Femur (tissue), 1 donor: ENCODE measurements at places on chromosomes 4 and X.
A peak's percentile ranks its signal among the peaks of the same experiment; 100 is the strongest.

GRCh38 chr4:87243426-87244053, 23.1 kb upstream of the KLHL8 start:
- no peak for DNase-seq

DNA sequence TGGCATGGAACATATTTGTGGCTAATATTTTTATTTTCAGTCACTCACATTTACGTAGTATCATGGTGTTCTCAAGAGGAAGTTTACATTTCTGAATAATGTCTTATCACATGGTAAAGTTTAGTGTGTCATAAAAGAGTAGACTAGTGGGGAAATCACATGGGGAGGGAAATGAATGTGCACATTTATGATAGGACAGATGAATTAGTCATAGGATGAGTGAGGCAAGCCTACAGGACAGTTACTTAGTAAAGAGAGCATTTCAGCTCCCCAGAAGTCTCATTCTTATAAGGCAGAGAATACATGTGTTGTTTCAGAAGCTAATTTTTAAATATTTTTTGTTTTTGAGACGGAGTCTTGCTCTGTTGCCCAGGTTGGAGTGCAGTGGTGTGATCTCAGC, 6.2 kb downstream of the GK start:
- DNase-seq = no peak

DNA sequence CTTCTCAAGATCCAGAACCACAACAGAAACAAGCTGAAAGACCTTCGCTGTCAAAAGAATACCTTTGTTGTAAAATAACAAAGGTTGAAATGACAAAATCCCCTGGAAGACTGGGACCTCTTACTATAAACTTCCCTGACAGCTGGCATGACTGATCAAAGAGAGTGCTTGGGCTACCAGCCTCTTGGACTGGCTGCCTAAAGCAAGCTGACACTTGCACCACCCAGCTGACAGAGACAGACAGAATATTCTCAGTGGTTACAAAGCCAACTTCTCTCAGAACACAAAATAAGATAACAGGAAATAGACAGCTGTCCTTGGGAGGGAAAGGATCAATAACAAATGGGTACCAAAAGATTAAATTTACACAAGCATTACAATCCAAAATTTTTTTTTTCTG, 241.7 kb upstream of the SPOCK3 start:
- no peak for DNase-seq

GRCh38 chrX:68415316-68415715, 18.0 kb downstream of the OPHN1 start:
- DNase-seq = peak; percentile 62

GRCh38 chr4:52665592-52665991, 6.5 kb upstream of the USP46 start:
- DNase-seq = no peak

DNA sequence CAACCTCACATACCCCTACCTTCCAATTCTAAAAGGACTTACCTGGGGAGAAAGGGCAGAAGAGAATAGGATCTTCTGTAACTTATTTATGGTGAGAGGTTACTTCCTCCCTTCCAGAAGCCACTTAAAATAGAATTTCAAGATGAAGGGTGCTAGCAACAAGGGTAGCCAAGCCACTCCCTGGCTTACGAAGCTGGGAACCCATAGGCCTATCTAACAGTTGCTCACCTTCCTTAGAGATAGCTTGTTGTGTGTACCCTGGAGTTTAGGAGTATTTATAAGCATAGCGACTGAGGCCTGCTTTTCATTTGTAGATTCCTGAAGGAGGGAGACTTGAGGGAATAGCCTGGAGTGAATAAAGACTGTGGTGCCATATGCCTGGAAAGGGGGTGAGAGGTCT, 28.9 kb downstream of the XK start:
- no peak for DNase-seq

DNA sequence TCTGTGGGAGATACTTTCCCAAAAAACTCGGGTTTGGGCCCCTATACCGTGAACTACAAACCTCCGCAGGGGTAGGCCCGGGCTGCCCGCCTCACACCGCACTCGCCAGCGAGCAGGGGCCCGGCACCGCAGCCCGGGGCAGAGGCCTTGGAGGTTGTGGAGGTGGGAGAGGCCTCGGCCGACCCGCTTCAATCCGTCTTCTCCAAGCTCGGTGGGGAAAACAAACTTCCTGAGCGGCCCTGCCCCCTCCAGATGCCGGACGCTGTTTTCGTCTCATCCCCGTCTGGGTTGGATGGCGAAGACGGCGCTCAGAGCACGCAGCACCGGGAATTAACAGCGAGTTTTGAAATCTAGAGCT, 442 bp upstream of the MCUB start:
- peak; percentile 50 for DNase-seq

GRCh38 chrX:112058255-112058654, 24.3 kb downstream of the TRPC5 start:
- no peak for DNase-seq

DNA sequence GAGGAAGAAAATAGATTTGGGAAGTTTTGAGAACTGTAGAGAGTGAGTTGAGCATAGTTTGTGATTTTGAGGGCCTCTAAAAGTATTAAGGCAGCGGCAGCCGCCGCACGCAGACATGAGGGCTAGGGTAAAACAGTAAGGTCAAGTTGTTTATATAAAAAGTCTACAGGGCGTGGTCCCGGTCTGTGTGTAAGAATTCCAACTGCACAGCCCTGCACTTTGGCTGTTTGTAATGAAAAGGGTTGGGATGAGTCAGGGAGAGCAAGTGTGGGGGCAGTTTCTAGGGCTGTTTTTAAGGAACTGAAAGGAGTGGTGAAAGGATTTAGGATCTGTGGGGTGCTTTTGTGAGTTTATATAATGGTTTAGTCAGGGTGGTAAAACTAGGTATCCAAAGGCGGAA, 55.0 kb downstream of the BEX3 start:
- no peak for DNase-seq

DNA sequence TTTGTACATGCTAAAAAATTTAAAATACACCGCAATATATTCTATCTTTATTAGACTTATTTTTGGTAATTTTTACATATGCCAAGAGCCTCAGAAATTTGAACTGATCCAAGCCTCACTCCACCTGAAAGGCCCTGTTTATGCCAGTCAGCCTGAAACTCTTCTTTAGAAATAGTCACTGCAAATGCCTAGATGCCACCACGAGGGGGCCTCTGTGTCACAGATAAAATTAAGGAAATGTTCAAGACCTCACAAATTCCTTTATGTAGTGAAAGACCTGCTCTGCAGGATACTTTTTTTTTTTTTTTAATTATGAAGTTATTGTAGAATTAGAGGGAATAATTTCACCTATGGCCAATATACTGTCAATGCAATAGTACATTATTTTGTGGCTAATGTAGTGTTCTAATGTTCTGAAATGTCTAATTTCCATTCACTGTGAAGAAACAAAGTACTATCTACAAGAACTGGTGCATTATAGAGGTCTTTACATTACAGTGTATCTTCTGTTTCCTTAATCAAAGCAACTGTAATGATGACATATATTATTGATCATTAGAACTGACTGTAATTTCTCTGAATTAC, 69.8 kb downstream of the DTHD1 start:
- peak; percentile 59 for DNase-seq

GRCh38 chrX:47148946-47149345, 3.9 kb downstream of the RBM10 start:
- DNase-seq = no peak

- no peak for DNase-seq
These were observed 699.3 kb upstream of the ADGRL3 start for GRCh38 chr4:60500810-60501209.
